Activated T-helper 17 cell treated with anti-CD3 and anti-CD28 coated beads, Interleukin-2, amount 50 U/mL, for 72 hours (primary cell): ENCODE measurements at places on chromosomes 5 and 9. TPM values are rescaled to one million over a fixed set of nuclear protein-coding genes. Genes with fewer than 3 reads are reported as not detected.

GRCh38 chr5:1795931-1796330 lies 3.7 kb downstream of the MRPL36 start:
- ATAC-seq = no peak

DNA sequence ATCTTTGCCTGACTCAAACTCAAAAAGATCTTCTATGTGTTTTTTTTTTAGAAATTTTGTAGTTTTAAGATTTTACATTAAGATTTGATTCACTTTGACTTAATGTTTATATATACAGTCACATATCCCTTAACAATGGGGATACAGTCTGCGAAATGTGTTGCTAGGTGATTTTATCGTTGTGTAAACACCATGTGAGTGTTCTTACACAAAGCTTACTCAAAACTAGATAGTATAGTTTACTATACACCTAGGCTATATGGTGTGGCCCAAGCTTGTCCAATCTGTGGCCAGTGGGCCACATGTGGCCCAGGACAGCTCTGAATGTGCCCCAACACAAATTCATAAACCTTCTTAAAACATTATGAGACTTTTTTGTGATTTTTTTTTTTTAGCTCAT lies 131.9 kb downstream of the CWC27 start:
- no peak for ATAC-seq

DNA sequence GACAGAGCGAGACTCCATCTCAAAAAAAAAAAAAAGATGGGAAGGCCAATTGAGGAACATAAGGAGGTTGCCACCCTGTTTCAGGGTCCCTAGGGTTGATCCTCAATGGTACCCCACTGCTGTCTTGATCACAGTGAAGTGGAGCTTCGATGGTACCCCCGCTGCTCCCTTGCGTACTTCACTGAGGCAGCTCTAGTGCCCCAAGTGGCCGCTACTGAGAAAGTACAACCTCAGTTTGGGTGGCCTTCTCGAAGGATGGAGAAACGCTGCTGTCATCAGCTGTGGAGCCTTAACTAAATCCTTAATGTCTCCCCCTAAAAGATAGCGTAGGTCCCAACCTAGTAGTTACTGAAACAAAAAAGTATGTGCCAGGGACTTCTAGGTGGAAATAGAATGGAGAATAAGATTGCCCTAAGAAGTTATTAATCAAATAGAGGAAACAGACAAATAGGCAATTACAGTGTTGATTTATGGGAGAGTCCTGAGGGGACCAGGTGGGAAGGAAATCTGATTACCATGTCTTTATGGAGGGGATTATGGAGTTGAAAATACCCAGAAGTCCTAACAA lies 6.3 kb downstream of the TESK1 start:
- ATAC-seq = peak; percentile 85

DNA sequence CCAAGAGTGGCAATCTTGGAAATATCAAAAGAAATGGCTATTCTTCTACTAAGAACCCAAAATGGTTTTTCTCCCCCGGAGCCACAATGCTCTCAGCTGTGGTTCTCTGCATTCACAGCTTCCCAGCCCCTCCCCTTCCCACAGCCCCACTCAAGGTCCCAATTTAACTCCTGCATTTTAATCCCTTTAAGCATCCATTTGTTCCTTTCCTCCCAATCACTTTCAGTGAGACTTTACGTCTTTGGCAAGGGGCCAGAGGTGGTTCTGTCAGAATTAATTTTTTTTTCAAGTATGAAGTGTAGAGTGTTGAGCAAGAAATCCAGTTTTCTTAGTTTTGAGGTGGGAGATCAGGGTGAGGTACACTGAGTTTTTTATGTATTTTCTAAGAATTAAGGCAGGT lies 256.9 kb downstream of the GLIS3 start:
- no peak for ATAC-seq

- ATAC-seq = no peak
These were observed 105.6 kb downstream of the NIPBL start for GRCh38 chr5:36982146-36982545.

Gene IFNB1
- not detected for total RNA-seq

Gene PLAC8L1
- 0.45 TPM for total RNA-seq

Gene FBP2
- not detected for total RNA-seq
